ENCODE measurements at places on chromosomes 2 and 18. TPM values are rescaled to one million over a fixed set of nuclear protein-coding genes. Genes with fewer than 3 reads are reported as not detected.

The NCKAP5 gene
- total RNA-seq = 4.7 TPM

GRCh38 chr2:240392084-240392947 lies 43.1 kb upstream of the GPC1 start:
- no peak for DNase-seq

The ARHGAP15 gene
- 11.5 TPM for total RNA-seq

DNA sequence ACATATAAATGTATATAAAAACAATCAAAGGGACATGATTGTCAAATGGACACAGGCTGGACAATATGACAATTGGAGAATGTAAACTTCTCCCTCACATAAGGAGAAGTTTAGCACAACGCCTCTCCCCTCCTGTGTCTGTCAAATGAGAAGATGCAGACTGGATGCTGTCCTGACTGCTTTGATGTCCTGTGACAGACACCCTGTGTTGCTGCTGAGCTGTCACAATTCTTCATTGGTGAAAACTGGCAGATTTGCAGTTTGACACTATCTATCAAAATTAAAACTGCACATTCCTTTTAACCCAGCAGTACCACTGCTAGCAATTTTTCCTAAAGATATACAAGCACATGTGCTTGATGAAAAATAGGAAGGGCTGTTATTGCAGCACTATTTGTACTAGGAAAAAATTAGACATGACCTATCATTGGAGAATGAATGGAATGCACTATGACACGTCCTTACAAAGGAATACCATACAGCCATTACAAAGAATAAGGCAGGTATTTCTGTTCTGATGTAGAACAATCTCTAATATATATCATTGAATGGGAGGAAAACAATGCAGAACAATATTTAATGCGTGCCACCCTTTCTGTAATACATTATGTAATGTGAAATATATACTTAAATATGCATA lies 12.4 kb downstream of the DPYSL5 start:
- DNase-seq = no peak

DNA sequence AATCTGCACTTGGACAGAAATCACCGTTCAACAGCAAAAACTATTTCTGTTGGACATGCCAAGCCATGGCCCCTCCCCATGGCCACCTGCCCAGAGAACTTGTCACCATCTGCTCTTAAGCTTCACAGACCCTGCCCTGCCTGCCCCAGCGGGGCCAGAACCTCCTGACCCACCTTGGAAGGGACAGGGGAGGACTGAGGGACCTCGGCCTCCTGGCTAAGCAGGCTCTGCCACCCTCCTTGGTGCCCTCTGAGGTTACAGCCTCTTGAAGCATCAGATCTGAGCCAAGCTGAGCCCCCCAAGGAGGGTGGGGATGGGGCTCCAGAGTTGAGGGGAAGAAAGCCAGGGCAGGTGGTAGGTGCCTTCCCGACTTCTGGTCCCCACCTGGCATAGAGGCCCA lies 6.5 kb downstream of the TEX261 start:
- peak; percentile 59 for DNase-seq

The MYCN gene
- 5.9 TPM for total RNA-seq

DNA sequence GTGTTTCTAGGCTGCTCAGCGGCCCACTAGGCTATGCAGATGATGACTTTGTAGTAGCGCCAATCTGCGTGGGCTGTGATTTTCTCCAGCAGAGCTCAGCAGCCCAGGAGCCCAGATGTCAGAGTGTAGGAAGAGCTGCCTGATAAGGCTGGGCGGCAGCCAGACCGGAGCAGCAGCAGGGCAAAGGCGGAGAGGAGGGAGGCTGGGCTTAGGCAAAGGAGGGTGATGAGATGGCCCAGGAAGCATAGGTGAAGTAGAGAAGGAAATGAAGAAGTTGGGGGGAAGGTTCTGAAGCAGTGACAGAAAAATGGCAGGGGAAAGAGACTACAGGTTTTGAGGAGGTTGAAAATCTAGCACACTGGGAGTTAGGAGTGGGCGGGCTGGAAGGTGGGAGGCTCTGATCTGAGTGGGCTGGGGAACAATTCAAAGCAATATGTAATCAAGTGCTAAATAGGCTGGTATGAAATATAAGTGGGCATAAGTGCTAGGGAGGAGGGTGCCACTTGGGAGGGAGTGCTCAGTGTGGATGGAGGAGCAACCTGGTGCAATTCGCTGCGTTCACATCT lies 50.6 kb upstream of the STPG4 start:
- peak; percentile 40 for DNase-seq

DNA sequence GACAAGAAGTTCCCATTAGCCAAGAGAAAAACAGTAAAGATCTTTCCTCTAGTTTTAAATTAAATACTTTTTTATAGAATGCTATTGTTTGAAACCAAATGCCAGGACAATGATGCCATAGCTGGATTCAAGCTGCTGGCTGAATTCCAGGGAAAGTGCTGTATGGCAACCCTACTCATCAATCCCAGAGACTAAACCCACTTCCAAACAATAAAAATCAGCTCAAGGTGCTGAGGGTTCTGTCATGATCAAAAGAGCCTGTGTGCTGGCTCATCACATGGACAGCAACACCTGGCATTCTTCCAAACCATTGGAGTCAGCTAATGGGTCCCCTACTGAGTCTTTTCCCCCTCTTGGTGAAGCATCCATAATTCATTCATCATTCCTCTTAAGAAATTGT lies 53.7 kb upstream of the PARD3B start:
- peak; percentile 11 for DNase-seq

GRCh38 chr2:78992807-78993517 lies 32.5 kb upstream of the REG3G start:
- no peak for DNase-seq

Measured in muscle of leg (tissue), 16 donors.